Common myeloid progenitor, CD34-positive (primary cell): ENCODE measurements at places on chromosomes 1 and 21.

DNA sequence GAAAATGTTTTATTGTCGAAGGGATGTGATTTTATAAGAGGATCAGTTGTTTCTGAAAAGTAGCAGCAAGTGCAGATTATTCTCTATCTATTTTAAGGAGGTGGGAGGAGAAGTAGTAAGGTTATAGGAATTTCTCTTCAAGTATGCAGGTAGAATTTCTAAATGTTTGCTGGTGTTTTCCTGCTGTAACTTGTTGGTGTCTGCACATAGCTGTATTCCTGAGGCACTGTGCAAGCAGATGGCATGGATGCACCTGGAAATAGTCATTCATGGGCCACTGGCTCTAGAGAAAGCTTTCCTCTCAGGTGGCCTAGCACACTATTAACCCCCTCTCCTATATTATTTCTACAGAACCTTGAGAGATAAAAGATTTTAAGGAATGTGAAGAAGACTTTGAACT, 30.3 kb upstream of the PODN start:
- DNase-seq = no peak

- no peak for DNase-seq
Measured at GRCh38 chr1:5728663-5729355, 263.4 kb downstream of the NPHP4 start.

GRCh38 chr1:40909281-40909680, 47.1 kb upstream of the CITED4 start:
- no peak for DNase-seq

- no peak for DNase-seq
Measured at GRCh38 chr1:1918901-1919303, at the start of gene TMEM52. TMEM52 (minus strand) TSS chr1:1919279; CDS start chr1:1919265, 14 bp downstream.

GRCh38 chr1:242146652-242147051, 147.8 kb upstream of the MAP1LC3C start:
- no peak for DNase-seq

DNA sequence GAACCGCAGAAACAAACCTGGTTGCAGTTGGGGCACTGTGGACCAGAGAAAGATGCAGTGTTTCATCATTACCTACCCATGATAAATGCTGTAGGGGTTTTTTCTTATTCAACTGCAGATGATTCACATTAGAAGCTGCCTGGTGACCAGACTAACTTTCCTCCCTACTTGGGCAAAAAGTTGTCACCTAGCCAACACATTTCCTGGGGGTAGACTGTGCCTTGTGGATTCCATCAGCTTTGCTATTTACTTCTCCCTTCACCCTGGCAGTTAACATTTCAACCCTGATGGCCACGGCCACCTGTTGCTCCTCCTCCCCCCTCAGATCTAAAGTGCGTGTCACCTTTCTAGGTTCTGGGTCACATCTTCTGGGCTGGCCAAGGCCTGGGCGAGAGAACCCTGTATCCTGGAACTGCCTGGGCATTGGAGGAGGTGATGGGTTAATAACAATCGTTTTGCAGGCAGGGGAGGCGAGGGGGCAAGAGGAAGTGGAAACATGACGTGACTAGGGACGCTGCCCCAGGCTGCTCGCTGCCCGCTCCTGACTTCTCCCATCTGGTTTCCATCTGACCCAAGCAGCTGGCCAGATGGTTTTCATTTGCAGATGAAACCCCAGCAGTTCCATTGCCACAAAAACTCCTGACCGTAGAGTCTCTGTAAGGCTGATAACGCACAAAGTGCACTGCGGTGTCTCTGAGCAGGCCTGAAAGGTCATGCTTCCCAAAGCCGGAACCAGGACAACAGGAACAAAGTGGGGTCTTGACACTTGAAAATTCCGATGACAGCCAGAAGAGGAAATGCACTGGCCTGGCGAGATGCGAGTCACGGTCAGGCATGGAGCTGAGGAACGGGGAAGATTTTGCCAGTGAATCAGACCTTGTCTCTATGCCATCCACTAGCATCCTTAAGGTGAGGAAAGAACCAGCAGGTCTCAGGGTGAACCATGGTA, 36.6 kb downstream of the CAPZB start:
- no peak for DNase-seq

DNA sequence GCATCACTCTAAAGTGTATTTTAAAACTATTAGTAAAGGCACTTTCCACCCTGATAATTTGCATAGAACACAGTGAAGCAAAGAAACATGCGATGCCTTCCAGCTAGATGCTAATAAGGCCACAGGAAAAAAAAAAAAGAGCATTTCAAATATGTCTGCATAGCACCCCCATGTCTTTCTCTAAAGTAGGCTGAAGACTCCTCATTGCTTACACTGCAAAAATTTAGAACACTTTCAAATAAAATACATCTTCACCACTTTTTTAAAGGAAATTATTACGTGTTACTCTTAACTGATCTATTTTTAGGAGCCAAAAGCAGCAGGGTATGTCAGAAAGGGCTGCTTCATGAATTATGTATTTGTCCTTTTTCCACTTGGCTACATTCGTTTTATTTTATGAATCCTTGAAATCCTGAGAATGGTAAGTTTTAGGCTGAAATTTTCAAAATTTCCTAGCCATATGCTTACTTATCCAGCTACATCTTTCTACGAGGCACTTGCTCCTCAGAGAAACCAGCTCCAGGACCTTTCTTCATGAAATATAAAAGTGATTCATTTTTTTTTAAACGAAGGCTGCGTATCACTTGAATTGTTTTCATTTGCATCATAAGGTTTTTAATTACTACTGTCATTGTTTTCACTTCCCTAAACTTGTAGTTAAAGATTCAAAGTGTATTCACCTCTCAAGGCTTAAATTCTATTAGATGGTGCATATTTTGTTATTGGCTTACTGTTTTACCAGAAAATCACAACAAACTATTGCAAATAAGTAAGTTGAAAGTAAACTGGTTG, 513.0 kb downstream of the PTPRC start:
- no peak for DNase-seq
